ENCODE measurements at places on chromosomes 3 and 15. TPM values are rescaled to one million over a fixed set of nuclear protein-coding genes. Genes with fewer than 3 reads are reported as not detected.

The ARL6 gene
- 7.3 TPM for total RNA-seq

The PLCH1 gene
- 0.52 TPM for total RNA-seq

The SIDT1 gene
- total RNA-seq: 2.1 TPM

The RBPMS2 gene
- total RNA-seq: under 0.01 TPM

The ZNF774 gene
- 2.1 TPM for total RNA-seq

The PSTPIP1 gene
- 2.1 TPM for total RNA-seq

The TRIM71 gene
- 0.52 TPM for total RNA-seq

The STARD9 gene
- 27.7 TPM for total RNA-seq

The GABRG3 gene
- total RNA-seq: under 0.01 TPM

The GREM1 gene
- 0.52 TPM for total RNA-seq

The GOLGA8A gene
- total RNA-seq: 8.9 TPM

The ATRIP gene
- total RNA-seq: 4.7 TPM
